Activated T-cell treated with anti-CD3 and anti-CD28 coated beads, Interleukin-2, amount 50 U/mL, for 72 hours (primary cell): ENCODE measurements at places on chromosomes 6 and 20.
A peak's percentile ranks its signal among the peaks of the same experiment; 100 is the strongest.

DNA sequence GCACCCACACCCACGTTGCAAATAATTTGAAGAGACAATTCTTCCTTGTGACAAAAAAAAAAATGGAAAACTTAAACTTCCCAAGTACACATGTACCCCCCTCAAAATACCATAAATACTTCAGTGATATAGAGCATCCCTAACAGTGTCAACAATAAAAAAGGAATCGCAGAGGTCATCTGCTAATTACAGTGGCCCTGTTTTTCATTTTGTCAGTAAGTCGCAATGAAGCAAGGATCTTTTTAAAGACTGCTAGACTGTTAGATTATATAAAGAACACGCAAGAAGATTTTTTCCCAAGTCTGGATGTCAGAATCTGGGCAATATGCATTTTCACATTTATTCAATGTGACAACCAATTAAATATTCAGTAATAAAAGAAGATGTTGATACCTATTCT lies 93.9 kb downstream of the EPB41L2 start:
- no peaks in the 10 kb centered on the region for H3K36me3 ChIP-seq
- H3K27ac ChIP-seq, result no peak overlapping the region
- no peaks in the 10 kb centered on the region for H3K27me3 ChIP-seq
- H3K4me1 ChIP-seq, result peaks cover 8% of the 10 kb centered on the region

DNA sequence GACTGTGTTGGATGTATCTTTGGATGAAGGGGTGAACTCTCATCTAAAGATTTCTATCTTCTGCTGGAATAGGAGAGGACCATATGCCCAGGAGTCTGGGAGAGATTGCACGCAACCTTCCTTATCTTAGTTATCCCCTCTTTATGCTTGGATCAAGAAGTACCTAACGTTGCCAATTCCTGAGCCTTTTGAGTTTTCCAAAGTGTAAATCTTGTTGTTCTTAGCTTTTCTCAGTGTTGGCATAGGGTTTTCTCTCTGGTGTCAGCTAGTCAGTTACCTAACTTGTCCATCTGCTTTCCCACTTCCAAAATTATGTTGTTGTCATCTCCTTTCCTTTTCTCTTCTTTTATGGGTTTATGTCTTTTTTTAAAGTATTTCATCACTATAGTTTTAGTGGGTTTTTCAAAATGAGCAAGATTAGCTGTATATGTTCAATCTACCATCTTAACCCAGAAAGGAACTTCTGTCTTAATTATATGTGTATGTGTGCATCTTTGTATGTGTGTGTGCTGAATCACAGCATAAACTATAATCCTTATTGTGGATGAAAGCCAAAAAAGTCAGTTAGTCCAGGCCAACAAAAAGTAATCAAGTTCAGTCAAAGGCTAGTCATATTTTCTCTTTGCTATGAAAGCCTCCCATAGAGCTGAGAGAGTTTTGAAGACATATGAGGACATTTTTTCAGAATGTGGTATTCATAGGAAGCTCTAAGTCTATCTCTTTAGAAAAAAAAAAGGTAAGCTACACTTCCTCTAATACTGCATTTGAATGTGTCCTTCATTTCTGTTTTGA lies 72.1 kb downstream of the KHDC1L start:
- H3K27ac ChIP-seq, result peak overlapping the region; percentile 66
- H3K4me3 ChIP-seq, result no peak overlapping the region
- H3K4me1 ChIP-seq, result no peaks in the 10 kb centered on the region
- no peaks in the 10 kb centered on the region for H3K36me3 ChIP-seq

DNA sequence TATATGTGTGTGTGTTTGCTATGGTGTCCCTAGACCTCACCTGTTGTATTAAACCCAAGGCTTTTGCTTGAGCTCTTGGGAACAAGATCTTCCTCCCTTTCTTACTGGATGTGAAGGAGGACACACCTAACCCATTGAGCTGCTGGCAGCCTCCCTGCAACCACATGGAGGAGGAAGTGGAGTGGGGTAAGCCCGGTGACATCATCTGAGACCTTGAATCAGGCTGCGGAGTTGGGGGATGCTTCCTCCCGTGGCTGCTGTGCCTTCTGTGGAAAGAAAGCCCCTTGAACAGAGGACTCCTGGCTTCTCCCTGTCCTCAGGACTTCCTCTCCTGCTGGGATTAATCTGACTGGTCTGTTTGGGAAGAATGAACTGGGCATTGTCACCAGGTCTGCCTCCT lies 3.3 kb downstream of the CST11 start:
- no peak overlapping the region for H3K4me3 ChIP-seq
- DNase-seq, result peak; percentile 8
- peaks cover 13% of the 10 kb centered on the region for H3K4me1 ChIP-seq
- H3K27ac ChIP-seq, result no peak overlapping the region
- no peaks in the 10 kb centered on the region for H3K36me3 ChIP-seq

GRCh38 chr6:158760618-158761250 lies 58.4 kb downstream of the EZR start:
- H3K4me3 ChIP-seq, result no peak overlapping the region
- no peaks in the 10 kb centered on the region for H3K4me1 ChIP-seq
- peak overlapping the region; percentile 85 for H3K27ac ChIP-seq
- no peak for DNase-seq

DNA sequence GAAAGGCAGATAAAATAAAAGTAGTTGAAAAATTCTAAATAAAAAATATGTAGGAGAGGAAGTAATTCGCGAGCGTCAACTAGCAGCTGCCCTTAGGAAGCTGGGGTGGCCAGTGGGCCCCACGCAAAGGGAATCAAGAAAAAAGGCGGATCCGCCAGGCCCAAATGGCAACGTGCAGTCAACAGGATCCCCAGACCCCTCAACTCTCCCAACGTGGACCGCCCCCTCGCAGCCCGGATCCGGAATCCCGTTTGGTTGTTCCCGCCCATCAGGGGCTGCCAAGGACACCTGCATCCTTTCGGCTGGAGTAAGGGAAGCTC lies 296 bp downstream of the DZANK1 start:
- peaks cover 13% of the 10 kb centered on the region for H3K4me1 ChIP-seq
- peak overlapping the region; percentile 94 for H3K27ac ChIP-seq
- no peaks in the 10 kb centered on the region for H3K36me3 ChIP-seq
- no peaks in the 10 kb centered on the region for H3K27me3 ChIP-seq

GRCh38 chr6:75213732-75214131 lies 7.9 kb upstream of the COL12A1 start:
- DNase-seq, result peak; percentile 12
- H3K4me3 ChIP-seq, result no peak overlapping the region
- H3K4me1 ChIP-seq, result peaks cover 13% of the 10 kb centered on the region
- no peaks in the 10 kb centered on the region for H3K36me3 ChIP-seq
- peaks cover 70% of the 10 kb centered on the region for H3K27me3 ChIP-seq

DNA sequence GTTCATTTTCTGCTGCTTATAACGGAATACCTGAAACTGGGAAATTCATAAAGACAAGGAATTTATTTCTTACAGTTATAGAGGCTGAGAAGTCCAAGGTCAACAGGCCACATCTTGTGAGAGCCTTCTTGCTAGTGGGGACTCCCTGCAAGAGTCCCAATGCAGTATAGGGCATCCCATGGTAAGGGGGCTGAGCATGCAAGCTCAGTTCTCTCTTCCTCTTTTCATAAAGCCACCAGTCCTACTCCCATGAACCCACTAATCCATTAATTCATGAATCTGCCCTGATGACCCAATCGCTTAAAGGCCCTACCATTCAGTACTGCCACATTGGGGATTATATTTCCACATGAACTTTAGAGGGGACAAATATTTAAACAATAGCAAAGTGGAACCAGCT lies 26.5 kb downstream of the CYB5R4 start:
- H3K27ac ChIP-seq, result no peak overlapping the region
- peaks cover 18% of the 10 kb centered on the region for H3K4me1 ChIP-seq
- no peak overlapping the region for H3K4me3 ChIP-seq
- no peaks in the 10 kb centered on the region for H3K27me3 ChIP-seq
- no peaks in the 10 kb centered on the region for H3K36me3 ChIP-seq
- DNase-seq, result no peak

DNA sequence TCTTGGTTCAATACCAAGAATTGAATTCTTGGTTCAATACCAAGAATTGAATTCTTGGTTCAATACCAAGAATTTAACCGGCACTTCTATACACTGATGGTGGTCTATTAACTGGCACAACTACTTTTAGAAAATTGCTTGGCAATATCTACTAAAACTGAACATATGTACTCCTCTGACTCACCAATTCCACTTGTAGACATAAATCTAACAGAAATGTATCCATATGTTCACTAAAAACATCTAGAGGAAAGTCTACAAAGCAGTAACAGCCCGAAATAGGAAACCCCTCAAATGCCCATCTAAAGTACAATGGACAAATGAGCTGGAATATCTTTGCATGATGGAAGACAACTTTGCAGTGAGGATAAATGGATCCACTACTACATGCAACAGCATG lies 71.9 kb downstream of the KIF16B start:
- no peak overlapping the region for H3K4me3 ChIP-seq
- no peaks in the 10 kb centered on the region for H3K27me3 ChIP-seq
- H3K4me1 ChIP-seq, result no peaks in the 10 kb centered on the region
- no peak overlapping the region for H3K27ac ChIP-seq
- H3K36me3 ChIP-seq, result no peaks in the 10 kb centered on the region

- no peaks in the 10 kb centered on the region for H3K36me3 ChIP-seq
- no peak for DNase-seq
- H3K4me1 ChIP-seq, result no peaks in the 10 kb centered on the region
- no peak overlapping the region for H3K4me3 ChIP-seq
Measured at GRCh38 chr20:57161478-57162361, 104.7 kb downstream of the BMP7 start.

GRCh38 chr6:66179361-66179760 lies 472.3 kb upstream of the EYS start:
- no peaks in the 10 kb centered on the region for H3K36me3 ChIP-seq
- DNase-seq, result no peak
- H3K27me3 ChIP-seq, result no peaks in the 10 kb centered on the region
- no peak overlapping the region for H3K27ac ChIP-seq

GRCh38 chr6:170523256-170524171 lies 29.6 kb downstream of the PSMB1 start:
- H3K4me3 ChIP-seq, result no peak overlapping the region
- H3K27ac ChIP-seq, result no peak overlapping the region
- peaks cover 42% of the 10 kb centered on the region for H3K27me3 ChIP-seq
- H3K4me1 ChIP-seq, result no peaks in the 10 kb centered on the region
- H3K36me3 ChIP-seq, result no peaks in the 10 kb centered on the region
- no peak for DNase-seq

DNA sequence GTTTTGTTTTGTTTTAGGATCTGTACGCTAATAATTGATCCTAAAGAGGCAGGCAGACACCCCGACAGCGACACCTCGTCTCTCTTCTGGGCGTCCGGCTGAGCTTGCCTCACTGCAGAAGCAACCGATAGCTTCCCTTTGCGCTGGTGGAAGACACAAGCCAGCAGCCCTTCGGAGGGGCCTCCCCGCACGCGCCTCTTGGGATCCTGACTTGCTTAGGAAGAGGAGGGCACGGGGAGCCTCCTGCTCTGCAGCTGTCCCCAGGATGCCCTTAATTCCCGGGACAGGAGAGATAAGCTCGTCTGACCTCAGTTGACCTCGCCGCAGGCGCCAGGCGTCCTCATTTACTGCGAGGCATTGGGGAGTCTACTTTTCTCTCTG lies 94.0 kb downstream of the CD83 start:
- H3K4me1 ChIP-seq, result peaks cover 38% of the 10 kb centered on the region
- no peaks in the 10 kb centered on the region for H3K27me3 ChIP-seq
- H3K36me3 ChIP-seq, result no peaks in the 10 kb centered on the region
- H3K27ac ChIP-seq, result peak overlapping the region; percentile 88
- H3K4me3 ChIP-seq, result peak overlapping the region; percentile 84
- DNase-seq, result peak; percentile 31

DNA sequence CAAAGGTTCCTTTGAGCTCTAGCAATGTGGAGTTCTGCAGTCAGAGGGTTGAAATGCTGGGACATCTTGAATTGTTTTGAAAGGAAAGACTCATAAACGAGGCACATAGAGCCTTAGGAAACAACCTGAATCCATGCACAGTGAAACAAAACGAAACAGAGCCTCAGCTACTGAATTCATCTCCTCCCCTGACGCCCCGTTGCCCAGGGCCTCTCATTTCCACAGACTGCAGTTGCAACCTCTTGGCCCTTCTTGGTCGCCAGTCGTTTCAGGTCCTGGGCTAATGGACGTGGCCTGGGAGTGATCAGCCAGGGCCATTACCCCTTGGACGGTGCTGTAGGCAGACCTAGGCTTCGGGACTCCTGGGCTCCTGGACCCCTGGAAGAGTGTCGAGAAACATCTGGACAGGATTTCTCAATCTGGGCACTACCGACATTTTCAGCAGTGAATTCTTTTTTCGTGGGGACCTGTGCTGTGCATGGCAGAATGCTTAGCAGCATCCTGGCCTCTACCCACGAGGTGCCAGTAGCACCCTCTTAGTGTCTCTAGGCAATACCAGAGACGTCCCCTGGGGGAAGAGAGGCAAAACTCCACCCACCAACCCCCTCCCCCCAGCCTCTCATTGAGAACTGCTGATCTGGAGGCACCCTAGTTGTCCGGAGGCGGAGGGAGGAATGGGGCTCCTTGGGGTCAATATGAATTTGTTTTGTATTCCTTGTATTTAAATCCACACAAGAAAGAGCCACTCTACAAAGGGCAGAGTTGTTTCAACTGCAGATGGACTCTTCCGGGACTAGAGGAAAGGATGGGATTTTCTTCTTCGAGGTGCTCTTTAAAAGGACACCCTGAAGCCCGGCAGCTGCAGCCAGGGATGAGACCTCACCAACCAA lies 50.2 kb downstream of the TMEM242 start:
- H3K4me1 ChIP-seq, result peaks cover 8% of the 10 kb centered on the region
- peaks cover 8% of the 10 kb centered on the region for H3K36me3 ChIP-seq
- DNase-seq, result peak; percentile 23
- peak overlapping the region; percentile 93 for H3K4me3 ChIP-seq

DNA sequence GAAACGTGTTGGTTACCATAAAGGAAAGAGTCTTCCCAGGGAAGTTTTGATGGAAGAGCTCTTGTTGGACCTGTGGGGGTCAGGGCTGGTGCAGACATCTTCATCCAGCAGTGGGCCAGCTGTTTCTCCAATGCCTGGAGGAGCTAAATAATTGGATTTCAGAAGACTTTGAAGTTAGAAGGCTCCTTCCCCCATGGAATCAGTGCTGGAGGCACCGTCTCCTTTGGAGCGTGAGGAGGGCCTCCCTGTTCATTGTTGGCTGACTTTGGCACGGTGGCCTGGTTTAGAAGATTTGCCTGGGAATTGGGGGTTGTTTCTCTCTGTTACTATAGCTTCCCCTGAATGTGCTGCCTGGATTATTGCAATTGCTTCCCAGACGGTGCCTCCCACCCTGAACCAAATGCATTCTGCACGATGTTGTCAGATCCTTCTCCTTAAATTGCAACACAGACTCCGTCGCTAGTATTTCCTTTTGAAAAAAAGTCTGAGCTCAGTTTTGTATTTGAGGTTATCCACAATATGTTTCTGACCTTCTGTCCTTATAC lies 27.7 kb upstream of the KCNG1 start:
- H3K27me3 ChIP-seq, result peaks cover 82% of the 10 kb centered on the region
- no peak for DNase-seq
- no peaks in the 10 kb centered on the region for H3K4me1 ChIP-seq
- no peak overlapping the region for H3K4me3 ChIP-seq
- no peaks in the 10 kb centered on the region for H3K36me3 ChIP-seq

GRCh38 chr20:33076662-33077372 lies 2.6 kb upstream of the BPIFB4 start:
- H3K27ac ChIP-seq, result no peak overlapping the region
- no peaks in the 10 kb centered on the region for H3K36me3 ChIP-seq
- H3K4me1 ChIP-seq, result no peaks in the 10 kb centered on the region
- no peak for DNase-seq
- H3K4me3 ChIP-seq, result no peak overlapping the region

GRCh38 chr6:13412211-13412610 lies 75.2 kb downstream of the GFOD1 start:
- peaks cover 2% of the 10 kb centered on the region for H3K36me3 ChIP-seq
- no peak for DNase-seq
- no peaks in the 10 kb centered on the region for H3K27me3 ChIP-seq
- no peaks in the 10 kb centered on the region for H3K4me1 ChIP-seq
- no peak overlapping the region for H3K4me3 ChIP-seq
